ENCODE measurements at places on chromosomes 1 and 21. TPM values are rescaled to one million over a fixed set of nuclear protein-coding genes. Genes with fewer than 3 reads are reported as not detected.
A peak's percentile ranks its signal among the peaks of the same experiment; 100 is the strongest.

DNA sequence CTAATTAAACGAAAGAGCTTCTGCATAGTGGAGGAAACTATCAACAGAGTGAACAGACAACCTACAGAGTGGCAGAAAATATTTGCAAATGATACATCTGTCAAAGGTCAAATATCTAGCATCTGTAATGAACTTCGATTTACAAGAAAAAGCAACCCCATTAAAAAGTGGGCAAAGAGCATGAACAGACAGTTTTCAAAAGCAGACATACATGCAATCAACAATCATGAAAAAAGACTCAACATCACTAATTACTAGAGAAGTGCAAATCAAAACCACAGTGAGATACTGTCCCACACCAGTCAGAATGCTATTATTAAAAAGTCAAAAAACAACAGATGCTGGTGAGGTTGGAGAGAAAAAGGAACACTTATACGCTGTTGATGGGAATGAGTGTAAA is 103.2 kb downstream of the MAGI3 start:
- no peak for DNase-seq

DNA sequence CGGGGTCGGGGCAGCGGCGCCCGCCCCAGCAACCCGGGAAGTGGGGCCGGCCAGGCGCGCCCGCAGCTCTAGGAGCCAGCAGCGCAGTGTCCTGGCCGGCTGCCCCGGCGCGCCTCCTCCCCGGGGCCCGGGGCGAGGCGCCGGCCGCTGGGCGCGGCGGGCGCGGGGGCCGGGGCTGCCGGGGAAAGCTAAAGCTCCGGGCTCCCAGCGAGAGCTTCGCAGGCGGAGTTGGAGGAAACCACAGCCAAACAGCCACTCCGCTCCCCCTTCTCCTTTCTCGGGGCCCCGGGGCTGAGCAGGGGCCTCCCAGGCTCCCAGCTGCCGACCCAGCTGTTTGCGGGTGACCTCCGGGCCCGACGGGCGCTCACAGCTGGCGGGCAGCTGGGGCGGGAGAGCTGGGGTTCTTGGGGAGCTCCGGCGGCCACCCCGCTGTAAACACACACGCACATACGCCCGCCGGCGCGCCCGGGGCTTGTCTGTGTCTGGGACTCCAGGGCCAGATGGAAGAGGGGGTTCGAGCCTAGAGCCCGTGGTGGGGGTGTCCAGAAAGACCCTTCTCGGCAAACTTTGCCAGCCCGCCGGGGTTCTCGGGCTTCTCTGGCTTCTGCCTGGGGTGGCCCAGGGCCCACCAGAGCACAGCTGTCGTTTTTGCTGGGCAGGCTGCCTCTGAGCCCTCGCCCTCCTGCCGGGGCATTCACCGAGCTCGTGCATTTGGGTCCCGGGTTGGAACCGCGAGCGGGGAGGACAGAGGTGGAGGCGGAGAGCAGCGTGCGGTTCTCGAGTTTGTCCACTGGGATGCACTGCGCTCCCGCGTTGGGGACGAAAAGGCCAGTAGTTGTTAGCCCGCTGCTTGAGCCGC is 1.5 kb downstream of the AJAP1 start:
- peak; percentile 39 for DNase-seq

DNA sequence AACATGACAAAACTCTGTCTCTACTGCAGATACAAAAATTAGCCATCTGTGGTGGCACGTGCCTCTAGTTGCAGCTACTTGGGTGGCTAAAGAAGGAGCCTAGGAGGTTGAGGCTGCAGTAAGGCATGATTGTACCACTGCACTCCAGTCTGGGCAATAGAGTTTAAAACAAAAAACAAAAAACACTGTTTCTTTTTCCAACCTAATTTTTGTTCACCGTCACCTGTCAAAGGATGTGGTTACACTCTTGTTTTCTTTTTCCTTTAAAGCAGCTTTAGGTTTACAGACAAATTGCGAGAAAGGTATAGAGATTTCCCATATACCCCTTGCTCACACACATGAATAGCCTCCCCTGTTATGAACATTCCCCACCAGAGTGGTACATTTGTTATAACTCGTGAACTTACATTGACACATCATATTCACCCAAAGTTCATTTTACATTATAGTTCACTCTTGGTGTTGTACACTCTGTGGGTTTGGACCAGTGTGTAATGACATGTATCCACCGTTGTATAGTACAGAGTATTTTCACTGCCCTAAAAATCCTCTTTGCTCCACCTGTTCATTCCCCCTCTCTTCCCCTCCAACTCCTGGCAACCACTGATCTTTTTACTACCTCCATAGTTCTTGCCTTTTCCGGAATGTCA is 26.2 kb downstream of the SMG7 start:
- no peak for DNase-seq

DNA sequence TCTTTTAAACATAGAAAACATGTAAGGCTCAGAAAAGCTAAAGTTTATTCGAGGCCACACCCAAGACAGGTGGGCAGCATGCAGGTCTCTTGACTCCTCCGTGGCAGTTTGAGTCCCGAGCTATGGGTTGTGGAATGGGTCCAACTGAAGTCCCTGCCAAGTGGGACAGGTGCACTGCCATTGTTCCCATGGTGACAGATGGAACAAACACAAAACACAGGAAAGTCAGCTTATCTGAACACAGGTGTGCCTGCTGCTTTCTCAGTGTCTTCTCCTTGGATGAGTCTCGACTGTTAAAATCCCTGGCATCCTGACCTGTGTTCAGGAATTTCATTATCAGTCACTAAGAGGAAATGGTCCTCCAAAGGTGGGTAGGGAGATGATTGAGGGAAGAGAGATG is 99.0 kb upstream of the RAB4A start:
- no peak for DNase-seq

DNA sequence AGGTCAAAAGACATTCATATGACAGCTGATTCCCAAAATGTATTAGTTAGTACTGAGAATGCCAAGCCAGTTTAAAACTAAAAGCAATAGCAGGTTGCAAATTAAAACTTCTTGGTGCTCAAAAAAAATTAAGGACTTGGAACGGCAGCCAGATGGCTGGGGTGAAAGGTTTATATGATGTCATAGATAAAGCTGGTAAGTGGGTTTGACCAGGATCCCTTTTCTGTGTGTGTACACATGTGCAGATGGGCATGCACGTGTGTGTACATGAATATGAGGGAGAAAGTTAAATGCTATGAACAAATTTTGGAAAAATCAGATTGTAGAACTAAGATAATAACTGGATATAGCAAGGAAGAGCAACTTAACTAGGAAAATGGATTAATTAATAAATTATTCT is 39.1 kb upstream of the DPH5 start:
- no peak for DNase-seq

GRCh38 chr21:35366394-35367080 is 317.4 kb upstream of the RUNX1 start:
- DNase-seq = no peak

Gene TMPRSS2
- not detected for total RNA-seq

Gene CD1E
- total RNA-seq = 0.28 TPM

Gene SPATA45
- not detected for total RNA-seq

Gene SPATA21
- not detected for total RNA-seq

Gene HES3
- total RNA-seq = not detected

Gene LCE1F
- not detected for total RNA-seq

Gene MCOLN3
- total RNA-seq = 0.91 TPM
